ENCODE measurements at places on chromosomes 13 and 19.

- DNase-seq, result no peak
Observed at GRCh38 chr19:10505583-10506229, 2.5 kb upstream of the KEAP1 start.

- no peak for DNase-seq
Observed at GRCh38 chr13:63184693-63185092, 1769.0 kb upstream of the PCDH20 start.

DNA sequence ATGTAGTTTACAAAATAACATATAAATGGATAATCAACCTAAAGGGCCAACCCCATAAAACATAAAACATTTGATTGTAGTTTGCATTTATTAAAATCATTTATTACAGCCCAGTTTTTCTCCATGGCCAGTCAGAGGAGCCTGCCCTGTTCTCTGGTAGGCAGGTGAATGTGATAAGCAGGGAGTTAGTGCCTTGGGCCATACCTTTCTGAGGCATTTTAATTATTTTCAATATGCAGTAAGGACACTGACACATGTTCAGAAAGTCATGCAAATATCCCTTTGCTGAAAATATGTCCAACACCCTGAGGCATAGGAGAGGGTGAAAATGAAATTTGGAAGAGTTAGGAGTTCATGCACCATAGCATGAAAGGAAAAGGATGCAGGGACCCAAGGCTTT lies 242.6 kb upstream of the EDNRB start:
- DNase-seq, result no peak

GRCh38 chr19:18416778-18417249 lies 2.4 kb upstream of the SSBP4 start:
- no peak for DNase-seq

- no peak for DNase-seq
Observed at GRCh38 chr13:56586976-56587375, 553.7 kb upstream of the PRR20A start.

- DNase-seq, result no peak
Observed at GRCh38 chr19:4910594-4911281, 1.4 kb downstream of the UHRF1 start.

DNA sequence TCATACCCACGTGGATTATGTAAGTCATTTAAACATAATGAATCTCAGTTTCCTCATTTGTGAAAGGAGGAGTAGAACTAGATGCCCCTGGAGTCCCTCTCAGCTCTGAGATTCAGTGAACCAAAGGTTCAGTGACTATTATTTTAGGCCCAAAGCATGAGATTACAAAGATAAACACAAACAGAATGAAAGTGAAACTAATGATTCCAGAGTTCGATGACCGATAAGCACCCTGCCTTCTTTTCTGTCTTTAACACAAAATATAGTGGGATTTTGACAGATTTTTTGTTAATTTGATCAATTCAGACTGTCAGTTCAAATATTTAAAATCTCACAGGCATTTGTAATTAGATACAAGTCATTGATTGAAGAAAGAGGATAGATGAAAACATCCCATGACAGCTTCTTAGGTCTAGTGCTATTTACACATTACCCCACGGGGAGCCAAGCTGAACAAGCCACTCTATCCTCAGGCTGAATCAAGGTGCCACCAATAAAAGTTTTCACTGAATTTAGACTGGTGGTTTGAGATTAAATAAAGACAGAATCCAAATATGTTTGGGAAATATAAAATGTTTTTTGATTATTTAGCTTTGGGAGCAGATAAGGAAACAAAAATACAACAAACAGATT lies 64.6 kb upstream of the RAP2A start:
- DNase-seq, result no peak

- DNase-seq, result no peak
Observed at GRCh38 chr13:52112591-52112990, 16.3 kb downstream of the NEK5 start.

- DNase-seq, result peak; percentile 63
Observed at GRCh38 chr19:29781386-29782259, 30.2 kb upstream of the CCNE1 start.

DNA sequence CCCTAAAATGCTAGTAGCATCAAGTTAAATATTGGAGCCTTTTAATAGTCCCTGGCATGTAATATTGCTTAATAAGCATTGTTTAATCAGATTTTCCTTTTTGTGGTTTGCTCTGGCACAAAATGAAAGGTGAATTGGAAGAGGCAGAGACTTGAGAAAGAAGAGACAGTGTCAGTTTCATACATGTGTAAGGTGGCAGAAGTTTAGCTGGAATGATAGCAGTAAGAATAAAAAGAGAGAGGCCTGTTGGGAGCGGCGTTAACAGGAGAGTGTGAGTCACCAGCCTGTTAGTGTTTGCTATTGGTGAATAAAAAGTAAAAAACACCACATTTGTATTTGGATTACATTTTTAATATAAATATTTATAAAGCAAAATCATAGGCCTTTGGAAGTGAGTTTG lies 145.3 kb downstream of the PDS5B start:
- DNase-seq, result no peak

GRCh38 chr19:18629166-18630088 lies 7.4 kb upstream of the KLHL26 start:
- DNase-seq, result no peak

DNA sequence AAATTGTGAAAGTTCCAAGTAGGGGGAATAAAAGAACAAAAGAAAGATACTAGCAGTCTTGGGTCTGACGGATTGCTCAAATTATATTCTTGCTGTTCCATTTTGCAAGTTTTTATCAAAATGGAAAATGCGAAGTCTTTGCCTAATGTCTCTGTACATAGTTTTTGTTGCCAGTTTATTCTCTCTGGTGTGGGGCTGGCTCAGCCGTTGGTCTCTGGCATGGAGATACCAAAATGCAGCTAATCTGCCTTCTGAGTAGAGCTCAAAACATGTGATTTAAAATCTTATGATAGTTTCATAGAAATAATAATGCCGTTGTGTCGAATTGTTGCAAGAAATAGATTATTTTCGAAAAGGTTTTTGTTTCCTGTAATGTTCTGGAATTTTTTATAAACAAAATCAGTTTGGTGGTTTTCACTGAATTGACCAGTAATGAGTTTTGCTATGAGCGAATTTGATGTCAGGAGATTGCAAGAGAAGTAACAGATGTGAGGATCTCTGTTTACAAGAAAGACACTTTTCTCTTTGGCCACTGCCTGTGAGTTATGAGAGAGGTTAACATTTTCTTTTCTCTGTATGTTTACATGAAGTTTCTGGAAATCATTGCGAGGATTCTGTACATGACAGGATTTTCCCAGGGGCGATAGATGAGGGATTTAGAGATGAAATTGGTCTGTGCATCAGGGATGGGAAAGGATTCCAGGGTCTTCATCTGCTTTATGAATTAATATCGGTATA lies 147.0 kb downstream of the DCT start:
- no peak for DNase-seq

- no peak for DNase-seq
Observed at GRCh38 chr13:102817907-102818306, 19.0 kb downstream of the BIVM start.

DNA sequence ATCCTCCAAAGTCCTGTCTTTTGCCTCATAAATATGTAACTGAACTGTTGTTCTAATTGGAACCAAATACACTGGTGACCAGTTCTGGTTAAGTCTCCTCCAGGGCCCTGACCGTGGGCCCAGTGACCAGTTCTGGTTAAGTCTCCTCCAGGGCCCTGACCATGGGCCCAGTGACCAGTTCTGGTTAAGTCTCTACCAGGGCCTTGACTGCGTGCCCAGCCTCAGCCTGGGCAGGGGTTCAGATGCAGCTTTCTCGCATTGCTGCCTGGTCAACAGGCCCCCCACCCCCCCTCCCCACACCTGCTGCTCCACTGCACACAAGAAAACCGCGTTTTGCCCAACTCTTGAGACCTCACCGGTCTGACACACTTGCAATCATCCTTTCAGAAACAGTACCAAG lies 3.8 kb upstream of the GRTP1 start:
- DNase-seq, result no peak

- DNase-seq, result no peak
Observed at GRCh38 chr13:34941835-34942731, at the start of gene NBEA. Gene NBEA, plus strand, starts transcription at chr13:34942270. Its CDS starts 551 bp downstream, at chr13:34942821.

GRCh38 chr19:30085394-30085793 lies 143.4 kb downstream of the URI1 start:
- no peak for DNase-seq

GRCh38 chr13:26601669-26602068 lies 44.2 kb downstream of the WASF3 start:
- peak; percentile 22 for DNase-seq

GRCh38 chr13:36332986-36333385 lies 13.2 kb downstream of the SPART start:
- DNase-seq, result no peak

DNA sequence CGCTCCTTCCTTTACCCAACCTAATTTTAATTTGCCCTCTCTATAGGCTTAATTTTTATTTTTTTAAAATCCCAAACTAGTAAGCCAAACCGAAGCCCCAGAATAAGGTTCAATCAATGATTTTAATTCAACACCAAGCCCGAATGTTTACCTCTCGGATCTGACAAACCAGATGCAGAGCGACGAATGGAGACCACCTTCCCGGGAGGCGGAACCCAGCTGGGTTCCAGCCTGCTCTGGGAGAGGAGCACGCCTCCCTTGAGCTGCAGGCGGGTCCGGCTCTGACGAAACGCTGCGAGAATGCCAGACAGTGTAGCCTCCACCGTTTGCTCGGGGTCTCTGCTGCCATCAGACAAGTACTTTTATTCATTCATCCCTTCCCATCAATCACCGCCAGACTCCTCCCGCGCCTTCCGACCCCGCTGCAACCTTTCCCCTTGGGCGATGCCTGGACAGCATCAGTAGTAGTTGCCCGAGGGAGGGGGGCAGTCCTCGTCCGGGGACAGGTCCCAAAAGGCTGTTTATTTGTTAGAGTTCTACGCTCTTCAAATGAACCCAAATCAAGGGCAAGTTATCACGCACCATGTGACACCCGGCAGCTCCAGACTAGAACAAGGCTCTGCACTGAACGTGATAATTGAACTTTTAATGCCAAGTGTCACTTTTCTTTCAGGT lies 752 bp upstream of the EDNRB start:
- no peak for DNase-seq

GRCh38 chr19:35943321-35944301 lies 7.4 kb downstream of the LRFN3 start:
- no peak for DNase-seq

DNA sequence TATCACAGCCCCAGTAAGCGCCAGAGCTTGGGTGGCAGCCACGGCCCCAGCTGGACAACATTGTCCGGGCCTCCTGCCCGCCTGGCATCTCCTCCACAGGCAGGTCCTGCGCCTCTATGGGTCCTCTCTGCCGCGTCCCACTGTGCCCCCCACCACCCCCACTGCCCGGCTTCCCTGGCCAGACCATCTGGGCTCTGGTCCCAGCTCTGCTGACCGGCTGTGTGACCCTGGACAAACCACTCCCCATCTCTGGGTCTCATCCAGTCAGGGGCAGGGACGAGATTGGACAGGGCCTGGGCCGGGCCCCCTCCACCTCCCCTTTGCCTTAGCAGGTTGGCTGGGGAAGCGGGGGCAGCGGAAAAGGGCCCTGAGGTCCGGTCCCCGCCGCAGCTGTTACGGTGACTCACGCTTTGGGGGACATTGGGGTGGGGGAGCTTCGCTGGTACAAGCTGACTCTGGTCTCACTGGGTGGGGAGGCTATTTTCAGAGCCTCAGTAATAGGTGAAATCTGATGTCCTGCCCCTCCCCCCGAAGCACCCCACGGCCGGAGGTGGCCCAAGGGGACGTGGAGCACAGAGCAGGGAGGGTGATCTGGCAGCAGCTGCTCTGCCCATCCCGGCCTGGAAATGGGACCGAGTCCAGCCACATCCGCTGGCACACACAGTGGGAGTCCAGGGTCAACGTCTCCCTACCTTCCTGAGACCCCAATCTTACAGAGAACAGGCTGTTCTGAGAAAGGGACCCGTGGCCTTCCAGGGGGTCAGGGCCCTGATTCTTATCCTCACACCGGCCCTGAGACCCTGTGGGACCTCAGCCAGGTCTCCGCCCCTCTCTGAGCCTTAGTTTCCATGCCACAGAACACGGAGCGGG lies 9.1 kb downstream of the NFIC start:
- DNase-seq, result peak; percentile 39

DNA sequence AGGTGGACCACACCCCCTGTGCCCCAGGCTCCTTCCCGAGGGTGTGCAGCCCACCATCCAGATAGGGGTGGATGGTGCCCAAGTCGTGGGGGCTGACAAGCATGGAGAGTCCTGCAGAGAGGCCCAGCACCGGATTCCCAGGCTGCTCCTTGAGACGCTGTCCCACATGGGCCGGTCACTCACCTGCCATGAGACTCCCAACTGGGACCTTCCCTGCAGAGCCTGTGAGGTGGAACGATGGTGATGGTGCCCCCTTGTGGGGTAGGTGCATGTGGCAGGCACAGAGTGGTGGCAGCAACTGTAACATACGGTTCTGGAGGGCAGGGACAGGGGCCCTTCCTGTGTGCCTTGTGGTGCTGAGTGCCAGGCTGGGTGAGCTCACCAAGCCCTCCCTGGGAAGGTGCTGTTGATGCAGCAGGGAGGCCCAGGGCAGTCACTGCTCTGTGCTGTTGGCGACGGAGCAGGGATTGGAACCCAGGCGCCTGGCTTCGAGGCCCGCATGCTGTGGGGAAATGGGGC lies 33.1 kb downstream of the PPP1R37 start:
- DNase-seq, result no peak

DNA sequence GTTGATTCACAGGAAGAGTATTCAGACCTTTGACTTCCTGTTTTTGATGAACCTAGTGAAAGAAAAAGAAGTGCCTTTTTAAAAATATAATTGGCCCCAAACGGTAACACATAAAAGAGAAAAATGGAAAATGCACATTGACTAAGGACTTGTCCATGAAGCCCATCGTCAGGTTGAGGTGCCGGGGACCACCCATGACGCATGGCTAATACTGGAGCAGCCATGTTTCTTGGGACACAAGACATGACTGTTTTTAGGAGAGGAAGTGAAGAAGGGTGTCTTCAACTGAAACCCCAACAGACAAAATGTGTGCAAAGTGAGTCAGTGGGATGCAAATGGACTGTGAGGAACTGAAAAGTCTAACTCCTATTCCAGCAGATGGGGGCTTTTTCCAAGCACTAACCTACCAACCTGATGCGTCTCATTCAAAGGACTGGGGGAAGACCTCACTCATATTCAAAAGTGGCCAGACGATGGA lies 459.4 kb downstream of the FOXO1 start:
- DNase-seq, result no peak

DNA sequence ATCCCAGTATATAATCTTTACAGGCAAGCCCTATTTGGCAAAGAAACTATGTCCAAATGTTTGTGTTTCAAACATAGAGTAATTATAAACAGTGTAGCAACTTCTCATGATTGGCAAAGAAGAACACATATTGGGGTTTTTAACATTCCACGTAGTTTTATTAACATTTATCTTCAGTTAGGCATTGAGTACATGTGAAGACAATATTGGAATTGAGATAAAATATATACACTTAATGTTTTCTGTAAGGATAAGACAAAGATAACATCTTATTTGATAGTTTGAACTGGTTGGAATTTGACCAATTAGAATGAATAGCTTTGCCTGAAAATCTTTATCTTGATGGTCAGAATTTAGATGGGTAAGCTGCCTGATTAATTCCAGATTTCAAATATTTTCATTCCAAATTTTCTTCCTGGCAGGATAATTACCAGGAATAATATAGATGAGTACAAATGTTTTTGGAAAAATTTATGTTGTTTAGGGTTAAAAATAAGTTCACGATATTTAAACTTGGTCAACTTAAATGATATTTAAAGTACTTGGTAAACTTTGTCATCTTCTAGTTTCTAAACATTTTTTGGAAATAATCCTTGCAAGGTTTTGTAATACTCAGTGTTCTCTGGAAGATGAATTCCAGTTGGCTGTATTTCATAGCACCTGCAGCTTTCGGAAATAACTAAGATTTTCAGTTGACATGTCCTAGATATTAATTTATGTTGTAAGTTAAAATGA lies 536.5 kb upstream of the SPRY2 start:
- peak; percentile 64 for DNase-seq

GRCh38 chr19:55115446-55116065 lies 1.9 kb downstream of the PPP1R12C start:
- DNase-seq, result no peak

All from cerebellar nuclear complex (tissue), 1 donor.